ENCODE measurements at places on chromosomes 12 and 14.

- no peak for DNase-seq
Measured at GRCh38 chr14:73753124-73753886, 39.1 kb upstream of the PNMA1 start.

DNA sequence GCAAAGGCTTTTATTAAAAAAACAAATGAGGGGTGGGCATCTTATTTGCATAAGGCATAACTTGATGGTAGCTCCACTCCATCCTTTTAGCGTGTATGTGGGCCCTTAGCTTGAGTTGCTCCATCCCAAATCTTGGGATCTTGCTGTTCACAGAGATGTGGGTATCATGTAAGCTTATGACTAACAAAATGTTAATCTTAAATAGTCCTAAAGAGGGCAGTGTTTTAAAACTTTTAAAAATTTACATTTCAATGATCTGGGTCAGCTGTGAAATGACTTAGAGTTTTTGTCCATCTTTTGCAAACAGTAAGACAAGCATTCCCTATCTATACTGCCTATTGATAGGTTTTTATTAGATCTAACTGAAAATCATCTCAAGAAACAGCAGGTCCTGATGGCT lies 86.0 kb downstream of the SLCO1A2 start:
- DNase-seq = no peak

DNA sequence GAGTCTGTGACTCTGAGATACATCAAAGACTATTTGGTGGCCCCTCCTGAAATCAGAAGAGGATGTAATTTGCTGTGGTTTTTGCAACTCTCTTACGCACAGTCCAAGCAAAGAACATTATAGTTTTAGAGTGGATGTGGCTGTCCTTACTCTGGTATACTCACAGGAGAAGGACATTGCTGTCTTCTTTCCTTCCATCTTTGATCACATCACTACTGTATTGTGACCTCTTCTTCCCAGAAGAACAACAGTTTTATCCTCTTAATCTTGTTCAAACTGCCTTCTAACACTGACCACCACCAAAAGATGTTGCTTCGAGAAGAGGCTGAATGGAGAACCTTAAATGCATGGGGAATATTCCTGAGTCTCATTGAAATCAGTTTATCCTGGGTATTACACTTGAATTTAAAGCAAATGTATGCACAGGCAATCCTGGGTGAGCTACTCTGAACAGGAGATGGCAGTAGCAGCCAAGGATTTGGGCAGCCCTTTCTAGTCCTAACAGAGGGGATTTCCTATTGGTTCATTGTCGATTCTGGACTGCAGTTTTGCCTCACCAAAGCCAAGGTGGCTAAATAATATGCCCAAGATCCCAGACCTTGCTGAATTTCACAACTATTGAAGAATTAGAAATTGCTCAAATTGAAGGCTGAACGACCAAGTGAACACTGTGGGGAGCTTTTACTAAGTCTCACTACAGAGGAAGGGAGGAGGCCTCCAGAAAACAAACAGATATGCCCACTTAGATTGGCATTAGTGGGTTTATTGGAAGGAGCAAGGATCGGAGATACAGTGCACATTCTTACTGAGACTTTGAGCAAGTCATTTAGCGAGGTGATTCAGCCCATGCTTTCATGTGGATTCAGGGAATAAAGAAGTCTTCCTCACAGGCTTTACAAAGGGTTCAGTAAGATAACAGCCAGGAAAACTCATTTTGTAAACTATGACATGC lies 282.8 kb downstream of the PAWR start:
- no peak for DNase-seq

DNA sequence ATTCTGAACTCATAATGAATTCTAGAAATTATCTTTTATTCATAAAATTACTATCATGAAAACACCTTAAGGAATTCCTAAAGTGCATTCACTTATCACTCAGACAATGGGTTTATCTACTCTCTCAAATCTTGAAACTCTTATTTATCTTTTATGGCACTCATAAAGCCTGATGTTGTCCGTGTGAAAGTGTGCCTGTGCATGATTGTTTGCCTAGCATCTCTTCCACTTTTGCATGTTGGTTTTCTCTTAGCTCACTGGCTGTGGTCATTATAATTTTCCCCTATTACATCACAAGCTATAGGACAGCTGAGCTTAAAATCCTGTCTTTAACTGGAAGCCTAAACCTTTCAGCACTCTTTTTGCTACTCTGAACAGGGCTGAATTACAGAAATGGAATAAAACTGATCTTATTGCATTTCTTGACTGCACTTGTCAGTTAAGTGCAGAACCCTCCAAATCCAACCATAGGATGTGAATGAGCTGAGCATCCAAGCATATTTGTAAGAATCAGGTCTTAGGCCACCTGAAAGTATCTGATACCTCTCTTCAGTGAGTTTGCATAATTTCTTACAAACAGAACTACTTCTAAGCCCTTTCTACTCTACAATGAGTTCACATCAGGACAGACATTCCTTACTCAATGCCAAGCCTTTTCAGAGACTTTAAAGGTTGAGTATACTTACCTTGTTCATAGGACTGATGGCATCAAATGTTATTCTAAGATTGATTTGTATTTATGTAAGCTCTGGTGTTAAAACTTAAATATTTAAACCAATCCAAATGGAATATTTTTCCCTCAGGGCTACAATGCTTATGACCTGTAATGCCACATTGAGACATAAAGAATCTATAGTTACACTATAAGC lies 221.2 kb upstream of the KITLG start:
- no peak for DNase-seq

GRCh38 chr14:92988786-92989755 lies 66.1 kb downstream of the CHGA start:
- no peak for DNase-seq
